Endodermal cell (in vitro differentiated cells): ENCODE measurements at places on chromosomes 7 and 10.

DNA sequence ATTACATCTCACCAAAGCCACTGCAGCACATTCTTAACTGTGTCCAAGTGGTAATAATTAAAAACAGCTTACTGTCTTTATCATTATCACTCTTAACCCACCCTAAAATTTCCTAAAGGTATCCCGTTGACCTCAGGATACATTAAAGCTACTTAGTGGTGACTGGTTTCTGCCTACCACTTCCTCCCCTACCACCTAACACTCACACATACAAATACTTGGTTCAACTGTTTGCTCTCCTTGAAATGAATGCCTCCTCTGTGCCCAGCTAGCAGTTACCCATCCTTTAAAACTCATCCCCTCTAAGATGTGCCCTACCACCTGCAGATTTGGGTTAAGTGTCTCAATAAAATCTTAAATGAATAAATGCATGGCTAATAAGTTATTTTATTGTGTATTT, 7.1 kb downstream of the PCGF5 start:
- DNase-seq: no peak

- no peak for DNase-seq
These were observed 262.8 kb downstream of the AUTS2 start for GRCh38 chr7:69860941-69861622.

DNA sequence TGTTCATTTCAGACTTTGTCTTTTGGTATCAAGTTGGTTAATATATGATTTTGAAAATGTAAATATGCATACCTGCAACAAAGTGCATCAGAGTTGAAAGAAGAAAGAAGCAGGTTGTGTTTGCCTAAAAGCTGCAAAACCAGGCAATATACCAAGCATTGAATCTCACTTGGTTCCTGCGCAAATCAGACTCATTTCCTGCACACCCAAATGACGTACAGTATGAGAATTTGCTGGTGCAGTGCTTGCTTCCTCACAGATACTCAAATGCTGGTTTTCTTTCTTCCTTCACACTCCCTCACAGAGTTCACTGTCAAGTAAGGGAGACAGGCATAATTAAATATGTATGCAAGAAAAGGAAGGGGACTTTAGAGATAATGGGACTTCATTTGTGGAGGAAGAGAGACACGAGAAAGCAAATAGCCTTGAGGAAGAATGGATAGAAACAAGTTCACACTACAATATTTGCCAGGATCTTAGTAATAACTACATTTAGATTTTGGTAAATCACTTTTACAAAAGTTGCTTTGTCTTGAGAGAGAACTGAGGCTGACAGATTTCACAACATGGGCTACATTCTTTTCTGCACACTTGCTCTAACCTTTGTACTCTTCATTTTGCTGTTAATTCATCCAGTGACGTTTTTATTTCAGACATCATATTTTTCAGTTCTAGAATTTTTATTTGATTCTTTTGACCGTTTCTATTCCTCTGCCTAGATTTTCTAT, 56.9 kb upstream of the AOAH start:
- DNase-seq: no peak

DNA sequence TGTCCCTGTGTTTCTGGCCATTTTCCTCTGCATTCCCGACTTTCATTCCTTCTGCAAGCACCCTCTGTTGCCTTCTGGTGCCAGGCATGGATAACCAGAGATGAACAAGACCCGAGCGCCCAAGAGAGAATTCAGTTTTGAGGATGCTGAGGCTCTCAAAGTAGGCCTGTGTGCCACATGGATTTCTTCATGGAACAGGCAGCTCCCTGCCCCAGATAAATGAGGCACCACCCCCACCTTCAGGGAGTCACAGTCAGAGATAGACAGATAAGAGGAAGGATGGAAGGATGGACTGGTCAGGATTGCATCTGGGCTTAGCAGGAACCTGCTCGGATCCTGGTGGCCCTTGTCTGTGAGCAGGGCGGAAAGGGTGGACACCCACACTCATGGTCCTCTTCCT, 49.4 kb downstream of the ADCYAP1R1 start:
- DNase-seq: peak; percentile 38

GRCh38 chr7:76330673-76331072, 28.1 kb downstream of the YWHAG start:
- DNase-seq: no peak

- no peak for DNase-seq
These were observed 650.4 kb downstream of the SDK1 start for GRCh38 chr7:3951316-3952055.

GRCh38 chr10:3213758-3214515, 41.4 kb upstream of the PITRM1 start:
- DNase-seq: no peak

DNA sequence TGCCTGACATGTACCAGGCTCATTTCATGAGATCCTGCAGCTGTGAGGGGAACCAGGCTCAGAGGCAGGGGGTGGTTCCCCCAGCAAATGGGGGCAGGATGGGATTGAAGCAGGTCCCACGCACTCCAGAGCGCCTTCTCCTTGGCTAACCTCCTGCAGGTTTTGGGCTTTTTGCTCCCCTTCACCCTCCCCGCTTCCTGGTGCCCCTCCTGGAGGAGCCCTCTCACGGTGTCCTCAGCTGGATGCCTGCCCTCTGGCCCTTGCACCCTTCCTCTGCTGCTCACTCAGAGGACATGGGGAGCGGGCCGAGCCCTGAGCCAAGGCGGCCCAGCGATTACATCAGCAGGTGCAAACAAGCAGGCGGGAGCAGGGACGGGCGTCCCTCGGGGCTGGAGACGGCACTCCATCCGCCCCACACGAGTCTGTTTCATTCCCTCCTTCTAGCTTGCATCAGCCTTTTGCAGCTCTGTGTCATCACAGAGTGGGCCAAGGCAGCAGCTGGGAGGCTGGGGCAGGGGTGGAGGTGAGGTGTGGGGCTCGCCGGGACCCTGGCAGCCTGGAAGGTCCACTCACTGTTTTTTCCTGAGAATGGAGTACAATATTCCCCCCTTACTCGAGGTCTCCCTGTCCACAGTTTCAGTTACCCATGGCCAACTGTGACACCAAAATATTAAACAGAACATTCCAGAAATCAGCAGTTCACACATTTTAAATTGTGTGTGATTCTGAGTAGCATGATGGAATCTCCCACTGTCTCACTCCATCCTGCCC, 52.7 kb upstream of the SLC29A3 start:
- DNase-seq: no peak

- DNase-seq: no peak
These were observed 15.2 kb downstream of the TMEM176B start for GRCh38 chr7:150784954-150785353.

GRCh38 chr10:100775386-100775785, 30.0 kb downstream of the PAX2 start:
- DNase-seq: no peak

GRCh38 chr10:110165239-110165638, 42.2 kb upstream of the MXI1 start:
- peak; percentile 16 for DNase-seq

DNA sequence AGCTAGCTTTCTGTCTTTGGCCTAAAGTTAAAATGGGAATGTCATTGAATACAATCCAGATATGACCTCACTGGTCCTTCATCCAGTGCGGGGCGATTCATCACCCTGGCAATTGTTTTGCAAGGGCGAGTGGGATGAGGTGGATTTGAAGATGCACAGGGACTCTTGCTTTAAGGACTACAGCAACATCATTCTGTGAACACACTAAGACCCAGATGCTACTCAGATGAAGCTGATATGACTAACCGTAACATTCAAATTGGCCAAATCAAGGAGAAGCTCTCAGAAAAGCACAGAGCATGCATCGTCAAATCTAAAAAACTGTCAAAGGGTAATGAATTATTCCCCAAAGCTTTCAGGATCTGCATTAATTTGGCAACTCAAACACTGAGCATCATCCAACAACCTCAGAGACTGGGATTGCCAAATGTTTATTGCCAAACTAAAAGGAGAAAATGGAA, 12.8 kb downstream of the CPA1 start:
- no peak for DNase-seq

DNA sequence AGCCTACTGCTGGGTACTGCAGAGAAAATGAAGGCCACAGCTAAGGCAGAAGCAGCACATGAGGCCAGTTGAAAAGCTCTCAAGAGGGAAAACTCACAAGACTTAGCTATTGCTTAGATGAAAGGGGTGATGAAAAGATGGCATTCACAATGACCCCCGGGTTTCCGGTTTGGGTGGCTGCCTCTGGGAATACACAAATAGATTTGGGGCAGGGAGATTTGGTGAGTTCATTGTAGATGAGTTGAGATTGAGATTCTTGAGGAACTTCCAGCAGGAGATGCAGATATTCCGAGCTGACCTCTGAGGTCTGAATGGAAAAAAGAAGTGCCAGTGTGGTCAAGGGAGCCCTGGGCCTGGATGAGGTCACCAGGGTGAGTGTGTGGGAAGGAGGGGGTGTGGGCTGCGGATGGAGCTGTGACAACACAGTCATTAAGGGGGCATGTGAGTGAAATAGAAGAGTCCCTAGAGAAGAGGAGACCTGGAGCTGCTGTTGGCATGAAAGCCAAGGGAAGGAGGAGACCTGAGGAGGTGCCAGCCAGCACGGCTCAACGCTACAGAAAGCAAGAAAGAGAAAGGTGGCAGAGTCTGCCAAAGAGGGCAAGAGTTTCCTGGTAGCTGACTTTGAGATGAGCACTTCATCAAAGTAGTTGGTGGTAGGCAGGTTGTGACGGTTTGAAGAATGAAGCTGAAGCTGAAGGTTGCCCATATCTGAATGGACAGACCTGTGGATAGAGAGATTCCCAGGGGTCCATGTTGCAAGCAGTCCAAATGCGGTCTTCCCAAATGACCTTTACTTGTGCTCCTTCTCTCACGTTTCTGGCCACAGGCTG, 43.7 kb downstream of the HIF1AN start:
- no peak for DNase-seq

- DNase-seq: no peak
These were observed 1003.7 kb downstream of the LRMDA start for GRCh38 chr10:76435157-76435556.

GRCh38 chr7:50121286-50121685, 28.2 kb upstream of the ZPBP start:
- DNase-seq: no peak

- DNase-seq: no peak
These were observed 8.3 kb upstream of the YAE1 start for GRCh38 chr7:39557911-39558310.

- DNase-seq: no peak
These were observed 530.9 kb downstream of the PTPRN2 start for GRCh38 chr7:158056761-158057160.

DNA sequence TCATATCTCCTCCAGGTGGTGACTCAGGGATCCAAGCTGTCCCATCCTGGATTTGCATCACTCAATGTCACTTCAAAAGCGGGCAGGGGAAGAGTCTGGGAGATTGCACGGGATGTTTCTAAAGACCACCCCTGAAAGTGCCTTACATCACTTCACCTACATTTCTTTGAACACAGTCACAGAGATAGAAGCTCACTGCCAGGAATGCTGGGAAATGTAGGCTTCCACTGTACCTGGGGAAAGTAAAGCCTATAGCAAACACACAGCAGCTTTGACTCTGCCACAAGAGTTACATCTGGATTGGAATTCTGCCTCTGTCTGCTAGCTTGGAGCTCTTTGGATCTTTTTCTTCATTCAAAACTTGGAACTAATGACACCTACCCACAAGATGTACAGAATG, 300.9 kb downstream of the WDR11 start:
- DNase-seq: no peak

- DNase-seq: peak; percentile 8
These were observed 280.9 kb downstream of the GRID1 start for GRCh38 chr10:86085686-86086085.
